Substantia nigra (tissue), 51 donors: ENCODE measurements at places on chromosomes 11 and 22.

DNA sequence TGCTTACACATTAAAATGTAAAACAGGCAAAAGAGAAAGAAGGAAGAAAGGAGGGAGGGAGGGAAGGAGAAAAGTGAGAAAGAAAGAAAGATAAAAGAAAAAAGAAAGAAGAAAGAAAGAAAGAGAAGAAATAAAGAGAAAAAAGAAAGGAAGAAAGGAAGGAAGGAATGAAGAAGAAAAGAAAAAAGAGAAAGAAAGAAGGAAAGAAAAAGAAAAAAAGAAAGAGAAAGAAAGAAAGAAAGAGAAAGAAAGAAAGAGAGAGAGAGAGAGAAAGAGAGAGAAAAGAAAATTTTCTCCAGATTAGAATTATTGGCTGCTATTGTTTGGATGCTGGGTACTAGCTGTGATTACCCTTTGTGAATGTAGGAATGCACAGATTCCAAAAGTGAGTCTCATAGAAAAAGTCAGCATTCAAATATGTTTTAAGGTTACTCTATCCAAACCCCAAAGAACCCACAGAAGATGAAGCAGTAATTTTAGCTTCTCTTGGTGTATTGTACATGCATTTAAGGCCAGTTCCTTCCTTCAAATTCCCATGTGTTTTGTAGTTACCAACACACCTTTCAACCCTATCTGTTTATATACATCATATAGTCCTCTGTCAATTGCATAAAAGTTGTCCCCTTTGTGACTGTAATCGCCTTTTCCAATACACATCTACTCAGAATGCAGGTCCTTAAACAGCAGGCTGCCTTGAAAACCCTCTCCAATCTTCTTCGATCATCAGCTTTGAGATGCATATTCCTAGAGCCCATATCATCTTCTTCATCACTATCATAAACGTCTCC lies 789 bp upstream of the FAM111A start:
- DNase-seq: peak; percentile 43

- DNase-seq: no peak
Observed at GRCh38 chr11:70616938-70617654, 218.8 kb downstream of the CTTN start.

- no peak for DNase-seq
Observed at GRCh38 chr11:121226415-121227263, 65.9 kb upstream of the SC5D start.

DNA sequence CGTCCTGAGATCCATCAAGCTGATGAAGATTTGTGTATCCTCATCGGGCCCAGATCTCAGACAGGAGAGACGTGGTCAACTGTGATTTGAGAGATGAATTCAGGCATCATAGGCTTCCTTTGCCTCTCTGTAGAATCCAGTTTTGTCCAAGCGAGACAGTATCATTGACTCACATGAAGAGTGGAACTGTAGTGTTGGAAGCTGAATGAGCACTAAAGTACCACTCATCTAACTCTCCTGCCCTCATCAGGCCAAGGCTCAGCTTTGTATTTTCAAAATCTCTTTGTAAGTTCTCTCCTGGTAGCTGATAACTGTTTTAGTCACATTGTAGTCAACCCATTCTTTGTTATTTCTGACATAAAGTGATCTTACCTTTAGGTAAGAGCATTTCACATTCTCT lies 85.1 kb downstream of the KIRREL3 start:
- DNase-seq: no peak

DNA sequence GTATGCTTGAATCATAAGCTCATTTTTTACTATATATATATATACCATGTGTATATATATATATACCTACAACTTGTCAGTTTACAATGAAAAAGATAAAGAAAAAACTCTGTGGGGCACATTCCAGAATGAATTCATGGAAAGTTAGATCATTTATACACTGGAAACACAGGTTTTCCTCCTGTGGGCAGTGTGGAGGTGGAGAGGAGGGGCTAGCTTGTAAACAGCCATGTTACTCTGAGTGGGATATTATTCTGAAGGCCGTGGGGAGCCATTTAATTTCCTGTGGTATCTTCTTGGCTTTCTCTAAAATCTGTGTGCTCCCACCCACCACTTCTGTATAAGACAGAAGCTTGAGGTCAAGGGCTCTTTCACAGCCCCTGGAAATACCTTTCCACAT lies 273.4 kb upstream of the MTNR1B start:
- no peak for DNase-seq

GRCh38 chr11:35518766-35519165 lies 6.7 kb downstream of the PAMR1 start:
- no peak for DNase-seq

DNA sequence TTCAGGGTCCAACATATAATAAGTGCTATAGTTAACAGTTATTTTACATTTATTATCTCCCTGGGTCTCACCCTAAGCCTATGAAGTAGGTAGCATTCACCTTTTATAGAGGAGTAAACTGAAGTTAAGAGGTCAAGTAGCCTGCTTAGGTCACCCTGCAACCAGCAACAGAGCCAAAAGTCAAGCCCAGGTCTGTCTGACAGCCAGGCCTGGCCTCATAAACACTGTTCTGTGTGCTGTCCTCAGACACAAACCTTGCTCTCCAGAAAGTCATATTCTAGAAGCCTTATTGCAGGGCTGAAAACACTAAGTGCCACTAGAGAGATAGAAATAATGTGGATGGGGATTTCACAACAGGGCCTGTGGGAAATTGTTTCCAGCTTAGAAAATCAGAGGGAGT lies 59.3 kb downstream of the BDNF start:
- DNase-seq: no peak

DNA sequence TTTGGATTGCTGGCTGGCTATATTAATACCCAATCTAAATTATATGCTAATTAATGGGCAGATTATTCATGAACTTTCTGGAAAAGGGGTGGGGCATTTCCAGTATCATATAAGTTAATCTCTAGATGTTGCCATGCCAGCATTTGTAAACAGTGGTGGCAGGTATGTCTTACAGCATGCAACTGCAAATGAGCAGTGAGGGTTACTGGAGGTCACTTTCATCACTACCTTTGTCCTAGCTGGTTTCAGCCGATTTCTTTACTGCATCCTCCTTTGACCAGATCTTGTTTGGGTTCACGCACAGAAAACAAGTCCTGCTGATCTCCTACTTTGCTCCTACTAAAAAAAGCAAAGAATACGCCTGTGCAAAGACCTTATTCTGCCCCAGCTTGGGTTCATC lies 89.1 kb upstream of the USP47 start:
- DNase-seq: no peak

DNA sequence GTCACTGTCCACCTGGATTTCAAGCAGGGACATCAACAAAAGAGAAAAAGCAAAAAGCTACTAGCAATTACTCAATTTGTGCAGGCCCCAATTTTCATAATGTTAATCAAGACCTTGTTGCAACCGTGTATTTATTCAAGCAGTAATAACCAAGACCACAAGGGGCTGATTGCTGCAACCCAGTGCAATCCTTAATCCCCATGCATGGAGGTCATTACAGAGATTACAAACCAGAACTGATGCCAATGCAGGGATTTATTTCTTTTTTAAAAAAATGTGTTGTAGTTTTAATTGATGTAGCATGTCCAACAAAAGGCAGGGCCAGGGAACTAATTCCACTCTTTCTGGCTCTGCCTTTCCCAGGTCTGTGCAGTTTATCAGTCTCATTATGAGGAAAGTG lies 18.4 kb downstream of the TECTA start:
- no peak for DNase-seq

- DNase-seq: no peak
Observed at GRCh38 chr22:45179276-45180049, 15.7 kb downstream of the NUP50 start.

DNA sequence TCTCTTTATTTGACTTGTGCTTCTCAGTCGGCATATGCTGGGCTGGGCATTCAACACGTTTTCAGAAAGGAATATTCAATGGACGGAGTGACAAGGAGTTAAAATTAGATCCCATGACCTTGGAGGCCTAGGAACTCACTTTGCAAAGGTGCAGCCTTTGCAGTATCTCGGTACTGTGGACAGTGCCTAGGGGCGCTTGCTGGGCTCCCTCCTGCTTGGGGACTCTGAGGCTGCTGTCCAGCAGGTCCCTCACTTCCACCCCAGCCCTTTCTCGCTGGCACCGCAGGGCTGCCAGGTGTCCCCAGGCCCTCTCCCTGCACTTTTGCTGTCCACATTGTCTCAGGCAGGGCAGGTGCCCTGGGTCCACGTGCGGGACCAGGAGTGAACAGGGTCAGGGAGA lies 255.5 kb upstream of the B3GAT1 start:
- DNase-seq: no peak

DNA sequence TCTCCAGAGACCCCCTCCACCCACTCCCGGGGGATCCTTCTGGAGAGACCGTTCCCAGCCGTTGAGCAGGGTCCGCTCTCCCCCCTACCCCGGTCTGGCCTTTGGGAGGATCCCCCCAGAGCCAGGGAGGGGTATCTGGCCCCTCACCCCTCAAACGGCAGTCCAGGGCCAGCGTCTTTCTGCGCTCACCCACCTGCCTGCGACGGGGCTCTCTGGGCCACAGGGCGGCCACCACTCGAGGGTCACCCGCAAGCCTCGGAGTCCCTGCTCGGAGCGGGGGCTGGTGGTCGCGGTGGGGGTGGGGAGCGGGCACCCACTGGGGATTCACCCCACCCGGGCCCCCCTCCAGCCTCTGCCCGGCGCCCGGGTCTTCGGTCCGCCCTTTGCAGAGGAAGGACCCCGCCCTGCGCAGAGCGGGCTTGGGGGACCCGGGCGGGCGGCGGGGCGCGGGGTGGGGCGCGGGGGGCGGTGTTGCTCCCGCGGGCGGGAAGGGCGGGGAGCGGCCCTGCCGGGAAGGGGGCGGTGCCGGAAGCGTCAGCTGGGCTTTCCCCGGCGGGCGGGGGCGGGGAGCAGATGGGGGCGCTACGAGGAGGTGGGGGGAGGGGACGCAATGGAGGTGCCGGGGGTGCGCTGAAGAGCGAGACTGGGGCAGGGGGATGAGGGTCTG lies 16.6 kb downstream of the CRELD2 start:
- DNase-seq: peak; percentile 73

GRCh38 chr11:22730319-22730718 lies 63.9 kb downstream of the GAS2 start:
- no peak for DNase-seq

DNA sequence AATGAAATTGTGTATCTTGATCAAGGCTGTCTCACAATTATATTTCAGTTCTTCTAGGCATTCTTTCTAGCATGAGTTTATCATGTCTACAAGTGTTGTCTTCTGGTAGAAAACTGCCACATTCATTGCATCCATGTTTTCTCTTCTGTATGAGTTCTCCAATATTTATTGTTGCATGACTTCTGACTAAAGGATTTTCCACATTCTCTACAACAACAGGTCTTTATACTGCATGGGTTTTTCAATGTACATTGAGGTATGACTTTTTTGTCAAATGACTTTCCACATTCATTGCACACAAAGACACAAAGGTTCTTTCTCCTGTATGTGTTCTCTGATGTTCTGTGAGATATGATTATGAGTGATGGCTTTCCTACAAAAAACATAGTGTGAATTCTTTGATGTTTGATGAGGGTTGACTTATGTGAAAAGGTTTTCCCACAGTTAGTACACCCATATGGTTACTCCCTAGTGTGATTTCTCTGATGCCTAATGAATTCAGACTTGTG lies 890.6 kb upstream of the CNTN5 start:
- no peak for DNase-seq

DNA sequence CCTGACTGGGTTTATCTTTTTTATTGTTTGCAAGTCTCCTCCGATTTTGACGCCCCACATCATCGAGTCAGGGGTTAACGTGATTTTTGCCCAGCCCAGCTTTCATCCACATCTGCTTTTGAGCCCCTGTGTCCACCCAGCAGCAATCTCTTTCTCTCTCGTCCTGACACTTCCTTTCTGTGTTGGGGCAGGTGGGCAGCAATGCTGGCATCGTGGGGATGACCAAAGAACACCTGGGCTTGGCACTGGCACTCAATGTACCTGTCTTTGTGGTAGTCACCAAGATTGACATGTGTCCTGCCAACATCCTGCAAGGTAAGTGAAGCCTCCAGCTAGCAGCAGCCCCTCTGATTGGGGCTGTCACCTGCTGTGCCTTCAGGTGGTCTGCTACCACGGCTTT lies 15.8 kb downstream of the GTPBP1 start:
- no peak for DNase-seq

GRCh38 chr22:36221799-36222751 lies 17.3 kb downstream of the APOL2 start:
- DNase-seq: peak; percentile 20

DNA sequence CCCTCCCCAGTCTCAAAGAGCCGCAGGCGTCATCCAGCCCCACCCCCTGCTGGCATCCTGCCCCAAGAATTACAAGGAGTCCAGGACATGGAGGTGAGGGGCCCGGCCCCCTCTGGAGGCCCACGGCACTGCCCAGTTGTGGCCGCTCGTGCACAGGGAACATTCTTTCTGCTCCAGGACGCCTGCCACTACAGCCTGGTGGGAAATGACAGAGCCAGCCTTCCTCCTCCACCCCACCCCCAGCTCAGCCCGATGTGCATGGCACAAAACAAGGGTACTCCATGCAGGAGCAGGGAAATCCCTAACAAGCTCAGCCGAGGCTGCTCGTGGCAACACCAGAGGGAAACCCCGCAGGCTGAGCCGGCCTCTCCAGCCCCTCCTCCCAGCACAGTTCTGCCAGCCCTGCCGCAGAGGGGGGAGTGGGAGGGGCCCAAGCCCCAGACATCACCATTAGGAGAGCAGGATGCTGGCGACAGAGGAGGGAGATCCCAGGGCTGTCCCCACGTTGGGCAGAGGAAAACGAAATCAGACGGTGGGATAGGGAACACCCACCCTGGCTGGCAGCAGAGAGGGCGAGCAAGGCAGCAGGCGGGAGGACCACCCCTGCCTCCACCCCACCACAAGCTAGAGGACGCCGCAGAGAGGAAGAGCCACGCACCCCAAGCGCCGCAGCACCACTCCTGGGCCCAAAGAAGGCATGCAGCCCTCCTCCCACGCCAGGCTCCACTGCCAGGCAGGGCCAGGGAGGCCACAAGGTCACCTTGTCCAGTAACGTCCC lies 10.0 kb downstream of the IGSF9B start:
- no peak for DNase-seq

- no peak for DNase-seq
Observed at GRCh38 chr11:122851366-122851966, 13.2 kb downstream of the CRTAM start.

GRCh38 chr11:13465909-13466371 lies 2.9 kb upstream of the BTBD10 start:
- no peak for DNase-seq

DNA sequence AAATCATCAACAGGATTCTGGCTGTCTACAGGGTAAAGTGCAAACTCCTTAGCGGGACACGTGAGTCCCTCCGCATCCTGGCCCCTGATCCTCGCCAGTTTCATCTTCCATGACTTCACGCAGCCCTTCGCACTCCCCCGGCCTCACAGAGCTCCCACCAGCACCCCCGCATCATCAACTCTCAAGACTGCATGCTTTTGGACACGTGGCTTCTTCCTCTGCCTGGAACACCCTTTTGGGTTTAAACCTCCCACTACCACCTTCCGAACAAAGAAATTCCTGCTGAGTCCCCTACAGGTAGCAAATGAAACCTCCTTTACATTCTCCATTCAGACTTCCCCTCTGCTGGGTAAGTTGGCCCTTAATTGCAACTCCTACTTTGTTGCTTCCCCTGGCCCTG lies 12.6 kb upstream of the EIF3M start:
- DNase-seq: no peak

GRCh38 chr22:44550711-44551491 lies 52.9 kb upstream of the RTL6 start:
- no peak for DNase-seq

GRCh38 chr11:60029015-60029632 lies 11.1 kb upstream of the OOSP2 start:
- no peak for DNase-seq

- DNase-seq: no peak
Observed at GRCh38 chr22:40450616-40451015, 80.2 kb downstream of the SGSM3 start.
